ENCODE measurements at places on chromosomes 7 and 10. TPM values are rescaled to one million over a fixed set of nuclear protein-coding genes. Genes with fewer than 3 reads are reported as not detected.

The ACTL6B gene
- polyA plus RNA-seq: not detected

The UBE2H gene
- 31.1 TPM for polyA plus RNA-seq

The KEL gene
- 1.7 TPM for polyA plus RNA-seq

The IKZF1 gene
- 1.1 TPM for polyA plus RNA-seq

The GJD4 gene
- polyA plus RNA-seq: not detected

The HECW1 gene
- 0.11 TPM for polyA plus RNA-seq

The FOXP2 gene
- polyA plus RNA-seq: 2.1 TPM

The AOC1 gene
- polyA plus RNA-seq: 1.6 TPM

The DNAJC30 gene
- polyA plus RNA-seq: 6.1 TPM

The CLDN4 gene
- 233 TPM for polyA plus RNA-seq

The MDH2 gene
- polyA plus RNA-seq: 39.3 TPM

The TMEM176A gene
- polyA plus RNA-seq: 9.4 TPM

The ATOH7 gene
- 0.02 TPM for polyA plus RNA-seq

The EPO gene
- not detected for polyA plus RNA-seq

The ANXA8 gene
- 250 TPM for polyA plus RNA-seq

The LLCFC1 gene
- polyA plus RNA-seq: not detected

The BLNK gene
- polyA plus RNA-seq: 51.1 TPM

The UPK3BL2 gene
- 13.1 TPM for polyA plus RNA-seq

The TCF7L2 gene
- polyA plus RNA-seq: 7.9 TPM

Data from esophagus (tissue), 2 donors.